Kidney (tissue), 22 donors: ENCODE measurements at places on chromosomes 7 and 10. TPM values are rescaled to one million over a fixed set of nuclear protein-coding genes. Genes with fewer than 3 reads are reported as not detected.

DNA sequence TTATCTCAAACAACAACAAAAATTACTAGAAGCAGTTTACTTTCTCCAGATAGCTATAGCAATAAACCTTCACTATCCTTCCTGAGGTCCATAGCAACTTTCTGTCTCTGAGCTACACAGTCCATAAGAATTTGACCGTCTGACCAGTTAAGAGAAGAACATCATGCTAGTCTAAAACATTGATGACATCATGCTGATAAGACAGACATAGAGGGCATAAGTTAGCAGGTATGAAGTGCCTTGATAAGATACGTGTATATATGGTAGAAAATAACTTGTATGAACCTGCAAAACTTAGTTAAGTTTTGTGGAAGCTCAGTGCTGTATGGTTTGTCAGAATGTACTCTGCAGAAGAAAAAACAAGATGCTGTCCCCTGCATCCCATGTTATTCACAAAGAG lies 353.0 kb downstream of the GRID1 start:
- H3K4me1 ChIP-seq = no peaks in the 10 kb centered on the region
- H3K4me3 ChIP-seq = no peak overlapping the region
- DNase-seq = no peak
- no peak overlapping the region for H3K27ac ChIP-seq

DNA sequence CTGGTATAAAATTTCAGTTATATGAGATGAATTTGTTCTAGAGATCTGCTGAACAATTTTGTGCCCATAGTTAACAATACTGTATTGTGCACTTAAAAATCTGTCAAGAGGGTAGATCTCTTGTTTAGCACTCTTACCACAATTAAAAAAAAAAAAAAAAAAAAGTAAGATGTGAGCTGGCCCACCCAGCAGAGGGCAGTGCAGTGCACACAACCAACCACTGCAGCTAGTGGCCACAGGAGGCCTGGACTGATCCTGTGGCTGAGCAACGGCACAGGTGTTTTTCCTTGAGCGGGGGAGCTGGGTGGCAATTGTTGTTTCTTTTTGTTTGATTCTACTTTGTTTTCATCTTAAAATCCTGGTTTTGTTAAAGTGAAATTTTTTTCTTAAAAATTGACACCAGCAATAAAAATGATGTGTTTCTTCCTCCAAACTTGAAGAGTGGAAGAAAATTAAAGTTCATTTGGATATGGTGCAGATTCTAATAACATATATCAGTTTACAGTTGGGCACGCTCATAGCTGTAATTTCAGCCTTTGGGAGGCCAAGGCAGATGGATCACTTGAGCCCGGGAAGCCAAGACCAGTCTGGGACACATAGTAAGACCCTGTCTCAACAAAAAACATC lies 171.1 kb upstream of the TBX20 start:
- no peaks in the 10 kb centered on the region for H3K27me3 ChIP-seq
- no peaks in the 10 kb centered on the region for H3K36me3 ChIP-seq
- H3K4me3 ChIP-seq = no peak overlapping the region
- no peak overlapping the region for H3K27ac ChIP-seq

GRCh38 chr7:55026867-55027490 lies 8.2 kb downstream of the EGFR start:
- H3K4me3 ChIP-seq = no peak overlapping the region
- no peaks in the 10 kb centered on the region for H3K4me1 ChIP-seq
- no peaks in the 10 kb centered on the region for H3K27me3 ChIP-seq
- no peaks in the 10 kb centered on the region for H3K36me3 ChIP-seq

DNA sequence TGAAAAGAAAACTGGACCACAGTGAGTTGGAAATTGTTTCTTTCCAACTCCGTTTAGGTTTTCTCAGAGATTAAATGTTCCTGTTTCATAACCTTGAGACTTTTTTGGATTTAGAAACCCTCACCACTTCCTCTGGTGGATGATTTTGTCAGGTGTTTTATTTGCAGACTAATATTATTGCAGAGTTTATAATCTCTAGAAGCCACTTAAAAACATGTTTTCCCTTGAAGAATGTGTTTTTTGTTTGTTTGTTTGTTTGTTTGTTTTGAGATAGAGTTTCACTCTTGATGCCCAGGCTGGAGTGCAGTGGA lies 520 bp upstream of the MICU1 start:
- no peak overlapping the region for H3K27ac ChIP-seq
- H3K4me3 ChIP-seq = peak overlapping the region; percentile 96
- H3K4me1 ChIP-seq = peaks cover 7% of the 10 kb centered on the region

ZNF365 gene
- 1.0 TPM for total RNA-seq
